ENCODE measurements at places on chromosomes 5 and 9.

DNA sequence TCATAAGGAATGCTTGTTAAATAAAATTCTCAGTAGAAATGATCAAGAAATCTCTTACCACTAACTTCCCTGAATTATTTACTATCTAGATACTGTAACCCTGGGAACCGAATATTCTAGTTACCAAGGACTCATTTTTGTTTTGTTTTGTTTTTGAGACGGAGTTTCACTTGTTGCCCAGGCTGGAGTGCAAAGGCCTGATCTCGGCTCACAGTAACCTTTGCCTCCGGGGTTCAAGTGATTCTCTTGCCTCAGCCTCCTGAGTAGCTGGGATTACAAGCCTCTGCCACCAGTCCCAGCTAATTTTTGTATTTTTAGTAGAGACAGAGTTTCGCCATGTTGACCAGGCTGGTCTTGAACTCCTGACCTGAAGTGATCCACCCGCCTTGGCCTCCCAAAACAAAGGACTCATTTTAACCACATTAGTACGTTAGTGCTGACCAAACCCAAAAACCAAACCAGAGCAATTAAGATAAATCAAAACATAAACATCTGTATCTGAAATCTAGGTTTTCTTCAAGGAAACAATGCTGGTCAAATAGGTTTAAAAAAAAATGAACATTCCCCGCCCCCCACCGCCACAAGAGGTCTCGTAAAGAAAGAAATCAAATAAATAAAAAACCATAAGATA lies 3.7 kb downstream of the TXN start:
- no peak for DNase-seq

DNA sequence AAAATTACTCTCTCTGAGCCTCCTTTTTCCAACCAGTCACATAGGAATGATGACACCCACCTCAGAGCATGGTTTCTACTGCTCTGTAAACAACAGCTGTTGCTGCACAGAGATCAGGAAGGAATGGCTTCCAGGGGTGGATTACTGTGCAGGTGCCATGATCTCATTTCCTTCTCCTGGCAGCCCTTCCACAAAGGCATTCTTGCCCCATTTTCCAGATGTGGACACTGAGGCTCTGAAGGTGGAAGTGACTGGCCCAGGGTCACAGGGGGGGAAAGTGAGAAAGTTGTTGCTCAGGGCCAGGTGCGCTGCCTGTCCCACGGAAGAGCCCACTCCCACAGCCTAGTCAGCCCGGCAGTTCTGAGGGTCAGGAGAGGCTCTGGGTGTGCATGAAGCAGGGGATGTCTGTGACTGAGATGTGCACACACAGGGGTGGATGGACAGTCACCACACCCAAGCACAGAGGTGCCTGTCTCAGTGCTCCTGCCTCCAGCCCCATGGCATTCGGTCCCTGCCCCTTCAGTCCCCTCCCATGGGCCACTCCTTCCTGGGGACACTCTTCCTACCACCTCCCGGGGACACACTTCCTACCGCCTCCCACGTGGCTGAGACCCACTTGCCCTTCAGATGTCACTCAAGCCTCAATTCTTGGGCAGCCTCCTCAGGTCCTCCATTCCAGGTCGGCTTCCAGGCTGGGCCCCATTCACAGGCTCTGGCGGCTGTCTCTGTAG lies 17.0 kb downstream of the FGFR4 start:
- no peak for DNase-seq

DNA sequence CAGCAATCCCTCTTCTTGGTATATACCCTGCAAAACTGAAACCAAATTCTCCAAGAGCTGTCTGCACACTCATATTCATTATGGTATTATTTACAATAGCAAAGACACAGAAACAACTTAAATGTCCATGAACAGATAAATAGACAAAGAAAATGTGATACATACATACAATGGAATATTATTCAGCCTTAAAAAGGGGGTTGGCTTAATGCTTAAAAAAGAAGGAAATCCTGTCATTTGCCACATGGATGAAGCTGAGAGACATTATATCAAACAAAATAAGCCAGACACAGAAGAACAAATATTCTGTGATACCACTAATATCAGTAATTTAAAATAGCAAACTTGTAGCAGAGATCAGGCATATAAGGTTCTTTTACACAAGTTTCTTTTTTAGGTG lies 46.5 kb upstream of the GAS1 start:
- DNase-seq, result no peak

- no peak for DNase-seq
These were observed 45.6 kb downstream of the COL15A1 start for GRCh38 chr9:98989036-98990000.

DNA sequence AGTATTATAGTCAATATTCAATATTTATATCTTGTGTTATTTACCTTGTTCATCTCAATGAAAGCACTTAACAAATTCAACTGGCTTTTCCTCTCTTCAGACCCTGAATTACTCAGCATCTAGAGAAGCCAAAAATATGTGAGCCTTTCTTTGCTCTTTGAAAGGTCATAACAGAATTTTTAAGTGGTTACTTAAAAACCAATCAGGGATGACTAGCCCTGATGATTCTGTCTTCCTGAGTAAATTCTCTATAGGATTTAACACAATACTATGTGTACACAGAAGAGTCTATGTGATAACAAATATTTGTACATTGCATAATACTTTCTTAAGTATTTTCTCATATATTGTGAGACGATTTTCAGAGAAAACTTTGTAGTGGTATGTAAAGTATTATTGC lies 546.3 kb downstream of the MAT2B start:
- no peak for DNase-seq

- DNase-seq, result no peak
These were observed 60.6 kb downstream of the FBXL17 start for GRCh38 chr5:108321341-108321740.

DNA sequence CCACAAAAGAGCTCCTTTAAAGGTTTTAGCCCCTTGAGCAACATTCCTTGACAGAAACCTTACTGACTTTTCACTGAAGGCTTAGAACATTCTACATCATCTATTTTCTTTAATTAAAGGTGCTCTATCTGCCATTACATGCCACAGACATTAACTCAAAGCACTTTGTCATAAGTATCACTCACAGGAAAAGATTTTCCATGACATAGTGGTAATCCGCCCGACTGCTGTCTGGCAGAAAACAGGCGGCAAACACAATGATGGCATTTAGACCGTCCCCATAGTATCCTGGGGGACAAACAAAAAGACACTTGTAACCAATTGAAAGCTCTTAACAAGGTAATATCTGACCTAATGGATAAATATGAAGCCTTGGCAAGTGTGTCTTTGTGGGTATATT lies 126.2 kb upstream of the PCA3 start:
- DNase-seq, result no peak

- no peak for DNase-seq
These were observed 334.4 kb downstream of the CWC27 start for GRCh38 chr5:65102976-65103711.

DNA sequence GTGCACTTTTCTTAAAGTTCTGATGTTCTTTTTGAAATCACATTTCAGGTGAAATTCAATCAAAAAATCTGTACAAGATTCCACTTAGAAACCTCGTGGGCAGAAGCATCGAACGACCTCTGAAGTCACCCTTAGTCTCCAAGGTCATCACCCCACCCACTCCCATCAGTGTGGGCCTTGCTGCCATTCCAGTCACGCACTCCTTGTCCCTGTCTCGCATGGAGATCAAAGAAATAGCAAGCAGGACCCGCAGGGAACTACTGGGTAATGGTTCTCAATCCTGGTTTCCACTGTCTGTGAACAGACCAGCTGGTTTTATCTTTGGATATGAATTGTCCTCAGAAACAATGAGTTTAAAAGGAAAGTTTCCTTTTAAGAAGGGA lies 8.1 kb upstream of the SLC2A8 start:
- no peak for DNase-seq

- DNase-seq, result no peak
These were observed 44.1 kb downstream of the SPARC start for GRCh38 chr5:151642472-151643140.

GRCh38 chr5:68140763-68141162 lies 74.8 kb upstream of the PIK3R1 start:
- DNase-seq, result no peak

- no peak for DNase-seq
These were observed 20.4 kb upstream of the CYFIP2 start for GRCh38 chr5:157245476-157245875.

DNA sequence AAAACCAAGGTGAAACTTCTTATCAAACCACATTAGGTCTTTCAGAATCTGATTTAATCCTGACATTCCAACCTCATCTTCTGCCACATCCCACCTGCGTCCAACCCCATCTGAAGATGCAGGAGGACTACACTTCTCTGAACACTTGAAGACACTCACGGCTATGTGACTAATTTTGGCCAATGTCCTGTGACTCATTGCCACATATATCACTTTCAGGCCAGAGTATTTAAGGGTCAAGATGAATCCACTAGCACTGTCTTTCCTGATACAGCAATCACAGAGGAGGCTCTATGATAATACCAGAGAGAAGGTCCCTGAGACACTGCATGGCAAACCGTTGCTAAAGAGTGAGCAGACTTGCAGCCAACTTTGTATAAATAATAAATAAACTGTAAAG lies 323.4 kb downstream of the NR2F1-AS1 start:
- DNase-seq, result no peak

- no peak for DNase-seq
These were observed 74.8 kb downstream of the GALNT10 start for GRCh38 chr5:154265197-154265773.

- DNase-seq, result no peak
These were observed 101.8 kb downstream of the FGF18 start for GRCh38 chr5:171521219-171521633.

DNA sequence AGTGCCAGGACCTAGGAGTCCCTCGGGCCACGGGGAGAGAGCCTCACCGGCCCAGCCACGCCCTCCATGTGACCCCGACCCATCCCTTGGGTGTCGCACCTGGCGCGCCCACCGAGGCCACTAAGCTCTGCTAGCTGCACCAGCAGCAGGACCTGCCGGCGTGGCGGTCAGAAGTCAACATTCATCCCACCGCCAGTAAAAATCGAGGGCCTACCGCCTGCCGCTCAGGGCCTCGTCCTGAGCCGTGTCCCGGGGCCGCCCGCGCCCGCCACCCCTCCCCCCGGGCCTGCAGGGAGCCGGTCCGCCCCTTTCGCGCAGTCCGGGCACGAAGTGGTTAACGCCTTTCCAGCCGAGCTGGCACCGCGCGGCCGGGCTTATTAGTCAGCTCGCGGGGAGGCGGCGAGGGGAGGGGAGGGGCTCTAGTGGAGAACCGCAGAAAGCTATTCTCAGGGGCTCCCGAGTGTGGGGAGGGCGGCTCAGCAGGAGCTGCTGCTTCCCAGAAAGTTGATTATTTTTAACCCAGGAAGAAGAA lies 124.4 kb downstream of the C9orf50 start:
- no peak for DNase-seq

- DNase-seq, result no peak
These were observed 11.8 kb downstream of the TBC1D9B start for GRCh38 chr5:179895861-179896260.

DNA sequence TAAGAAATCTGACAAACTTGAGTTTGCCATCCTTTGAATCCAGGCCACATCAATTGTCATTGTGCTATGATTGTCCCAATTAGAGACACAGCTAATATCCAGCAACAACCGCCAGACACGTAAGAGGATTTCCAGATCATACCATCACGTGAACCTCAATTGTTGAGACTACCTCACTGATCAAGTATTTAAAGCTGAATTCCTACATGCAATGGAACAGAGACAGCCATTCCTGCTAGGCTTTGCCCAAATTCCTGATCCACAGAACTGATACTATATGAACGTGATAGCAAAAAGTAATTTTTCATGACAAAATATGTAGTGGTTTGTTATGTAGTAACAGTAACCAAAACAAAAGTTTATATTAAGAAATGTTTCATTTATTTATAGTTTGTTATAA lies 657.7 kb downstream of the PRR16 start:
- no peak for DNase-seq

GRCh38 chr9:108953983-108954574 lies 19.9 kb downstream of the ABITRAM start:
- DNase-seq, result no peak

DNA sequence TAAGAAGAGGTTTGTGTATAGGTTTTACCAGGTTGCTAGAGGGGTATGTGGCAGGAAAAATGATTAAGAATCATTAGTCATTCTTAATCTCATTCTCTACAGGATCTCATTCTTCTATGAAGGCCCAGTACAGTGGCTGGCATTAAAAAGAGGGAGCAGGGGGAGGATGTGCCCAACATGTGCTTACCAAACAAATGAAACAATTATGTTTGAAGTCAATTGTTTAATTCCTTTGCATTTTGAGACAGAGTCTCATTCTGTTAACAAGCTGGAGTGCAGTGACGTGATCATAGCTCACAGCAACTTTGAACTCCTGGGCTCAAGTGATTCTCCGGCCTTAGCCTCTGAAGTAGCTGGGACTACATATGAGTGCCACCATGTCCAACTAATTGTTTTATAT lies 23.0 kb downstream of the FNIP1 start:
- DNase-seq, result no peak

DNA sequence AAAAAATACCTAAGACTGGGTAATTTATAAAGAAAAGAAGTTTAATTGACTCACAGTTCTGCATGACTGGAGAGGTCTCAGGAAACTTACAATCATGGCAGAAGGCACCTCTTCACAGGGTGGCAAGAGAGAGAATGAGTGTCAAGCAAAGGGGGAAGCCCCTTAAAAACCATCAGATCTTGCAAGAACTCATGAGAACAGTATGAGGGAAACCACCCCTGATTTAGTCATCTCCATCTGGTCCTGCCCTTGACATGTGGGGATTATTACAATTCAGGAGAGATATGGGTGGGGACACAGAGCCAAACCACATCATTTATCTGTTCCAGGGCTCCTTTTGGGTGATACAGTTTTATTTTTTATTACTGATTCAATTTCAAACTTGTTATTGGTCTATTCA lies 23.2 kb upstream of the ADAMTS16 start:
- DNase-seq, result no peak

Measured in cortex of kidney (tissue), 1 donor.